NCI-H146 (cell line): ENCODE measurements at places on chromosomes 3 and 15.
A peak's percentile ranks its signal among the peaks of the same experiment; 100 is the strongest.

DNA sequence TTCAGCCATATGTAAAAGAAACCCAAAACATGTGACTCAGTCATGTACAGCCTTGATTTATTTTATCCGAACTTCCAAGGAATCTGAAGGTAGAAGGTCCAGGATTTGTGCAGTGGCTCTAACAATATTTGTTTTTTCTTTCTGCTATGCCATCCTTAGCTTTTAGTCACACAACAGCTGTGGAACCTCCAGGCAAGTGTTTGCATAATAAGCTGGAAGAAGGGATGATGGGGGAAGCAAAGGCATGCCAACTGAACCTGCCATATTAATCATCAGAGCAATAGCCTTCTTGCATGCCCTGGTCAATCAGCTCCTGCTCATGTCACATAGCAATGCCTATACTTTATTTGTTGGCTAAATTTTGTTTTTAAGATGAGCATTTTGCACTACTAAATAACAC is 444.7 kb upstream of the ARPP21 start:
- DNase-seq, result no peak

- DNase-seq, result peak; percentile 18
Measured at GRCh38 chr15:94411846-94412245, 180.5 kb downstream of the MCTP2 start.

GRCh38 chr3:102085431-102086176 is 236.3 kb downstream of the NFKBIZ start:
- no peak for DNase-seq

GRCh38 chr15:72722071-72722696 is 36.2 kb downstream of the BBS4 start:
- peak; percentile 36 for DNase-seq

DNA sequence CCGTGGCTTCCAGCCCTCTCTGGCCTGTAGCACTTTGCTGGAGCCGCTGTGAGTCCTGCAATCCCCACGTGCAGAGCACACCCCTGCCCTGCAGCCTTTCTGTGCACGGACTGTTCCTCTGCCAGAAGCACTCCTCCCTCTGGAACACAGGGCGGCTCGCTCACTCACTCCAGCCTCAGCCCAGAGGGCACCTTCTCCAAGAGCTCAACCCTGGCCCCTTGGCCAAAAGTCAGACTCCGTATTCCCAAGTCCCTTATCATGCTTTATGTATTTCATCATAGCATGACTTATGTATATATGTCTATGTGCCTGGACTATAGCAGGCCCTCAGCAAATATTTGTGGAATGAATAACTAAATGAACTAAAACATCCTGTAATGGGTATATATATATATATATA is 63.2 kb downstream of the ASB7 start:
- DNase-seq, result no peak

- DNase-seq, result no peak
Measured at GRCh38 chr3:156898296-156898880, 72.2 kb downstream of the LEKR1 start.

GRCh38 chr15:78059110-78059839 is 18.2 kb downstream of the TBC1D2B start:
- no peak for DNase-seq
